ENCODE measurements at places on chromosomes 13 and 19. TPM values are rescaled to one million over a fixed set of nuclear protein-coding genes. Genes with fewer than 3 reads are reported as not detected.

ZNF556 gene
- total RNA-seq = not detected

CGB8 gene
- not detected for total RNA-seq

ETV2 gene
- 0.87 TPM for total RNA-seq

ZNF234 gene
- 12.5 TPM for total RNA-seq

ZNF134 gene
- 23.5 TPM for total RNA-seq

Measured in dermis lymphatic vessel endothelial cell (primary cell).